ENCODE measurements at places on chromosomes 1 and 21.

DNA sequence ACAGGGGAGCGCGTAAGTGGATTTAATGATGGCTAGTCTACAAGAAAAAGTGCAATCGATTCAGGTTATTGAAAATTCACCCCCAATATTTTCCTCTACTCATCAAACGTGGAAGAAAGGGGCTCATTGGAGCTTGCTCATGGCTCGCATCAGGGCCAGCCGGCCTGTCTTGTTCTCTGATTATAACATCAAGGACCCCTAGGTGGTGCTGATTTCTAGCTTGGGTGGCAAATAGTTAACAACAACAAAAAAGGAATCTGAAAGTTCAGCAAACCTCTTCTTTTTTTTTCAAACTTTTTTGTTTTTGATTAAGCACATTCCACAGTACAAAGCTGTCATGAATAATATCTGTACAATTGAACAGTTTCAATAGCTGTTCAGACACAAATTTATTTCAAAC, 35.8 kb upstream of the SOD1 start:
- no peak for DNase-seq

GRCh38 chr1:111937147-111937725, 52.2 kb downstream of the KCND3 start:
- DNase-seq = no peak

DNA sequence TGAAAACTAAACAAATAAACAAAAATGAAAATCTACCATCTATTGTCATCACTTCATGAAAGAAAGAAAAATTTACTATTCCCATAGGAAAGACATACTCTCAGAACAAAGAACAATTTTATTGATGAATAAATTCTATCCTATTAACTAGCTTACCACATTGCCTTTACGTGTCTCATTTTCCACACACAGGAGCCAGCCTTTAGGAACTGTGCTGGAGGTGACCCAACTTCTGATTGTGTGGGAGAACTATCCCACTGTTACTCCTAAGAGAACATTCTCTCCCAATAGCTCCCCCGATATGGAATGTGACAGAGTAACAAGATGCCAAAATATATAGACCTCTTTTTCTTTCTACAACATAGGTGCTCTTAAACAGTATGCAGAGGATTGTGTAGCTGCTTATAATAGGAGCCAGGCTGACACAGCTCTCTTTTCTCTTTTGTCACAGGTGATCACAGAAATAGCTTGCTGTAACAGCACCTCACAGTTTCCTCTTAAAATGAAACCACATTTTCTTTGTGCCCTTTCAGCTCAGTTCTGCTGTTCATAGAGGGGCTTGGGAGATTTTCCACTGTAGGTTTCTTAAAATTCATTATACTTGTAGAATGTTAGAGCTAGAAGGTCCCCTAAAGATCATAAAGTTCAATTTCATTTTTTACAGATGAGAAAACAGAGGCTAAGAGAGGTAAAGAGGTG, 35.5 kb downstream of the C21orf91 start:
- no peak for DNase-seq

GRCh38 chr1:240663169-240663879, 51.4 kb upstream of the GREM2 start:
- no peak for DNase-seq

- DNase-seq = peak; percentile 9
Measured at GRCh38 chr1:12001249-12001917, 17.9 kb upstream of the MIIP start.

- no peak for DNase-seq
Measured at GRCh38 chr1:198117267-198117666, 39.5 kb upstream of the NEK7 start.

DNA sequence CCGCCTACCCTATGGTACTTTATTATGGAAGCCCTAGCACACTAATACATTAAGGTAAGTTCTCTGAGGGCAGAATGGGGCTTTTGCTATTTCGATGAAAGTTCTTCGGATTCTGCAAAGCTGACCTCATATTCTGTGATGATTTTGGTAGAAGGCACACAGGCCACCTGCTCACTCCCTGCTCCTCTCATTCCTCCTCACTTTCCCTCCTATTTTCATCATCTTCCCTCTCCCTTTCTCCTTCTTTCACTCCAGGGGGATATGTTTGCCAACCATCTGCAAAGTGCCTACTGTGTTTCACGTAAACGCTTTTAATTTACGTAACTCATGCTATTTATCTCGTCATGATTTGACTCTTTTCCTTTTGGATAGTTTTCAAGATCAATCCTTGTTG, 45.0 kb upstream of the ETS2 start:
- DNase-seq = no peak

DNA sequence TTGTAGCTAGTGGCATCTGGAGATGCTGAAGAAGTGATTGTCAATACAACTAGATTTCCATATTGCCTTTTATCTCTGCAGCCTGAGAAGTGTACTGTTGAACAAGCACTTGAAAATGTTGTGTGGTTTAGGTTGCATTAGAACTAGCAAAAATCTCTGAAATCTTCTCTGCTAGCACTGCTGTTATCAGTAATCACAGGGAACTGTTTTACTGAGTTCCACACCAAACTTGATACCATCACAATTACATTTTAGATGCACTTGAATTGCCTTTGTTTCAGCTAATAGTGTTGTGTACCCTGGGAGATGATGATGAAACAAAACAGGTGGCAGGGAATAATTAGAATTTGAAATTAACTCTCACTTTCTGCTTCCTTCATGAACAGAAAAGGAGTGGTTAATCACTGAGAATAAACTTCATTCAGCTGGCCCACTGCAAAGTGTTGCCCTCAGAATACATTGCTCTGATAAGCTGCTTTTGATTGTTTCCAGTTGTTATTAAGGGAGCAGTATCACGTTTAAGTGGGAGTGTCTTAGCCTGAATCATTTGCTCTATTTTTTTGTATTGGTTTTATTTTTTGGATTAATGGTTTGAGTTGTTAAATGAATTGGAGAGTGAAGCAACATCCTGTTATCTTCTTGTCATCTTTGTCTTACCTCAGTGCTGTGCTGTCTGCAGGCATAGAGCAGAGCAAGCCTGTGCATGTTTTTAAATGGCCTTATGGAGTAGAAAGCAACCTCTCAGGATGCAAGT, 13.0 kb downstream of the FAM20B start:
- DNase-seq = no peak

GRCh38 chr1:225454733-225455132, 26.9 kb upstream of the LBR start:
- DNase-seq = peak; percentile 61

Data from stimulated activated CD4-positive, alpha-beta T cell treated with anti-CD3 and anti-CD28 coated beads, Interleukin-1b, Interleukin-23, amount 100 ng/mL, for 4 hours (primary cell).